AG04449 (cell line): ENCODE measurements at places on chromosomes 2 and 18.
A peak's percentile ranks its signal among the peaks of the same experiment; 100 is the strongest.

DNA sequence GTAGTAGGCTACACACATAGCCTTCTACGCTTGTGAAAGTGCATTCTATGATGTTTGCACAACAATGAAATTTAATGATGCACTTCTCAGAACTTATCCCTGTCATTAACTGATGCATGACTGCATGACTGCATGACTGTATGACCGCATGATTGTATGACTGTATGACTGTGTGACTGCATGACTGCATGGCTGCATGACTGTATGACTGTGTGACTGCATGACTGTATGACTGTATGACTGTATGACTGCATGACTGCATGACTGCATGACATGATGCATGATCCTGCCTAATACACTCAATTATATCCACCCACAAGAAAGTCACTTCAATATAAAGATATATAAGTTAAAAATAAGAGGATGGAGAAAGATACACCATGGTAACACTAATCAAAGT lies 365.4 kb upstream of the FSIP2 start:
- DNase-seq: no peak

GRCh38 chr2:100237770-100238169 lies 84.5 kb downstream of the LONRF2 start:
- DNase-seq: no peak

DNA sequence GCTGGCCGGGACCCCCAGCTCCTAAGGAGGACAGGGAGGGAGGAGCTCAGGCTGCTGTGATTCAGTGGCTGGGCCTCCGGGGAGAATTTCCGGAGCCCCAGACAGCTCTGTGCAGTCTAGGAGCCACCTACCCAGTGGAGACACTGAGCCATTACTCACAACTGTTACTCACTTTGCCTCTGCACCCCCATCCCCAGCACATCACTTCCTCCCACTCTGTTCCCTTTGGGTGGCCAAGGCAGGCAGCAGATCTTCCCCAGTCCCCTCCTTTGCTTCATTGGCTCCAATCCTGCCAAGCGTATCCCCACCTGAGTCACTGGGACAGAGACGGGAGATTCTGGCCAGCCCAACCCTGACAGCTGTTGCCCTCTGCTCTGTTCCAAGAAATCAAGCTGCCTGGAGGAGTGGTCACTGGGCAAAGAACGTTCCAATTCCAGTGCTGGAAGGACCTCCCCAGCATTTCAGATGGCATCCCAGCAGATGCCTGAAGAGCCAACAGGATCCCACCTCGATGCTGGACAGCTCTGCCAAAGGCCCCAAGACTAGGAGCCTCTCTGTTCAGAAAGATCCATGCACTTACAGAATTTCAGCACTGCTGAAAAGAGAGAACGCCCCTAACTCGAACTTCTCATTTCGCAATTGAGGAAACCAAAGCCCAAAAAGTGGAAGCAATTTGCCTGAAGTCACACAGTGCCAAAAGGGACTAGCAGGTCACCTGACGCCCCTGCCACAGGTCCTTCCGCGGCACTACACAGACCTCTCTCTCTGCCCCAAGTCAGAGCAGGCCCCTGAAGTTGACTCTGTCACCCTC lies 68.3 kb downstream of the TNS1 start:
- DNase-seq: peak; percentile 89

DNA sequence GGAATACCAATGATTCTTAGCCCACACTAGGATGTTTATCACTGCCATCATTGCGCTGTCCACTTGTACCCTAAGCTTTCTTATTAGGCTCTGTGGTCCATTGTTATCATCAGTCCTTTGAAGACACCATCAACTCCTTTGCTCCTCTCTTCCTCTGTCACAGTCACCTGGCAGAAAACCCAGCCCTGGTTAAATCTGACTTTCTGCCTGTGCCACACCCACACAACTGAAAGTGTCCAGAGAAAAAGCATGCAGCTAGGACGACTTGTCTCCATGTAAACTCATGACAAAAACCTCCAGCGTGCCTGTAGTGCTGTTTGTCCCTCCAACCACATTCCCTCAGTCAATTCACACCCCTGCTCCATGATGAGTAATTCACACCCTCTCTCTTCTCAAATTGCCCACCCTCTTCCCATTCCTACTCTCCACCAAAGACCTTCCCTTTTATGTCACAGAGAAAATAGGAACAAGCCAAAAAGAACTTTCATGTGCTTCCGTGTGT lies 297.4 kb upstream of the MGAT5 start:
- DNase-seq: no peak

DNA sequence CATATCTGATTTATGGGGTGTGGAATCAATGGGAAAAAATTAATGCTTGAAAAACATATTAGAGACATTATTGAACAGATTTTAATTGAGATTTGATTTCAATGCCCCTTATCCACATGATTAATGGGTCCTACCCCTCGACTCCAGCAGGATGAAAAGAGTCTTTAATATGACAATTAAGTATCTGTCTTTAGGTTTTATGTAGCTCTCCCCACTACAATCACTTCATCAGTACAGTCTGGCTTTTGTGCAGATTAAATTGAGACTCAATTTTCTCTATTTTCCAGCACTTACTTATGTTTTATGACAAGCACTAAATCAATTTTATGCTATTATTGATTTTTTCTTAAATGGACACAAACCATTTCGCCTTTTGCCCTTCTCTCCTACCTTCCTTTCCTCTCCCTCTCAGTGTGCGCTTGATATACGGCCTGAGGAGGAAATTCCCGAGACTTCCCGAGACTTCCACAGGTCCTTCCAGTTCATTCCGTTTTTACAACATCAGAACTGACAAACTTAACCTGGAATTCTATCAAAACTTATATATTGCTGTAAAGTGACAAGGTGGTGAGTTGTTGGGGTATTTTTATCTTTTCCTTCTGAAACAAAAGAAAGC lies 555.1 kb upstream of the SALL3 start:
- DNase-seq: no peak

DNA sequence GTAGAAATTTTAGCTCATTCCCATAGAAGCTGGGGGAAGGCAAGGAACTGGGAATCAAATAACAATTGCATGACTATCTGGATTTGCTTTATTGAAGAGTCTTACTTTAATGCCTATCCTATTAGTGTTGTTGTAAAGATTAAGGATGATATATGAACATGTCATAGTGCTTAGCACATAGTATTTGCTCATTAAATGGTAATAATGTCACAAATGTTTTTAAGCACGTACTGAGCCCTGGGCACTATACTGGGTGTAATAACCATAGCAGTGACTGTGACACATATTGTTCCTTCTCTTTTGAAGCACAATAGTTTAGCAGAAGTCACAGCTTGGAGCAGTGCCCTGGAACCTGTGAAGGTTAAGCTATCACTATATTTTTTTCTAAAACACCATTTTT lies 47.2 kb upstream of the DTNB start:
- no peak for DNase-seq

DNA sequence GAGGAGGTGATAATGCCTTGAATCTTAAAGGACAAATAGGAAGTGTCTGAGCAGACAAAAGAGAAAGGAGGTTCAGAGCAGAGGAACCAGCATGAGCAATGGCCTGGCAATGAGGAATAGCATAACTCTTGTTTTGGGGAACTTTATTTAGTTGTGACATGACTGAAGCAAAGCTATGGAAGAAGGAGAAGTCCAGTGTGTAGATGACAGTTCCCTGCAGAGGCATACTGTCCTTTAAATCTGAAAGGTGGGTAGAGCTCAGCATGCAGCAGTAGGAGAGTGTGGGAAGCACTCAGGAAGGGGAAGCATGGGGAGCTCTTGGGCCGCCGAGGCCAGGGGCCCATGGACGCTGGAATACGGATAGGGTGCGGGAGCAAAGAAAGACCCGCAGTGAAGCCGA lies 173.8 kb downstream of the SEPTIN10 start:
- no peak for DNase-seq

DNA sequence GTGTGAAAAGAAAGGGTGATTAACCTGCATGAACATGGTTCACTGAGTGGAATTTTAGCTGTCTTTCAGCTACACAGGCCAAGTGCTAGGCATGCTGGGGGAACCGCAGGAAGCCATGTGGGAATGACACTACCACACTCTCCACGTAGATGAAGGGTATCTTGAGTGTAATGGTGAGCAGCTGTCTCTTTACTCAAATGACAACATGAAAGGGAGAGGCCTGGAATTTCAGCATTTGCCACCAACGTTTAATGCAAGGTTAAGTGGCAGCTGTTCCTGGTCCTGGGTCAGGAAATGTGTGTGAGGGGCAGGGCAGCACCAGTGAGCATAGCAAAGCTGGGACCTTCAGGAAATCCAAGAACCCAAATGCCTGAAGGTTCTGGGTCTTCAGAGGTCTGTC lies 588.4 kb downstream of the SLC4A3 start:
- DNase-seq: no peak

GRCh38 chr2:234828382-234829073 lies 123.3 kb upstream of the SH3BP4 start:
- no peak for DNase-seq

- DNase-seq: no peak
Observed at GRCh38 chr2:88160517-88160916, 9.6 kb upstream of the THNSL2 start.

- DNase-seq: no peak
Observed at GRCh38 chr2:177983183-177983788, 89.3 kb downstream of the PDE11A start.

DNA sequence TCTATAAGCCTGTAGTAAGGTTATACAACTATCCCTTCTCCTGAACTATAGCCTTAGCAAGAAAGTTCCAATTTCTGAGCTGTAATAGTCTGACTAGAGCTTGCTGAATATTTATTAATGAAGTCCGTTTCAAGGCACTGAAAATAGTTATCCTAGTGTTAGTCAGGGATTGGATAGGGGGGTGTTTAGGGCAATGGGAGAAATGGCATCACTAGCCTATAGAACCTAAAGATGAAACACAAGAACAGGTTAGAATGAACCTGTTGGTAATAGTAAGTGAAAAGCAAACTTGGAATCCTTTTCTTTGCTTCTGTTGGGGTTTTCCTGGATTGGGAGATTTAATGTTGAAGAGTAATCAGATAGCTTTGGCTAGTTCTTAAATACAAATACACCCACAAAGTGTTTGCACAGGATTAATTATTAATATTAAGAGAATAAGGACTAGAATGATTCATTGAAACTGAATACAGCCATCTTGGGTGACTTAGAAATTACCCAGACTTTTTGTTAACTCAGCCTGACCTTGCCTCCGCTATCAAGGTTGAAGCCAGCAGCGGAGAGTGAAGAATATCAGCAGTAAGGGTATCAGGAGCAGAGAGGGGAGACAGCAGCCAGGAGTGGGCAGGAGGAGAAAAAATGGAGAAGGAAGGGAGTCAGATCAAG lies 14.4 kb downstream of the CCNT2 start:
- no peak for DNase-seq

GRCh38 chr2:10438688-10439087 lies 9.4 kb downstream of the ODC1 start:
- no peak for DNase-seq

DNA sequence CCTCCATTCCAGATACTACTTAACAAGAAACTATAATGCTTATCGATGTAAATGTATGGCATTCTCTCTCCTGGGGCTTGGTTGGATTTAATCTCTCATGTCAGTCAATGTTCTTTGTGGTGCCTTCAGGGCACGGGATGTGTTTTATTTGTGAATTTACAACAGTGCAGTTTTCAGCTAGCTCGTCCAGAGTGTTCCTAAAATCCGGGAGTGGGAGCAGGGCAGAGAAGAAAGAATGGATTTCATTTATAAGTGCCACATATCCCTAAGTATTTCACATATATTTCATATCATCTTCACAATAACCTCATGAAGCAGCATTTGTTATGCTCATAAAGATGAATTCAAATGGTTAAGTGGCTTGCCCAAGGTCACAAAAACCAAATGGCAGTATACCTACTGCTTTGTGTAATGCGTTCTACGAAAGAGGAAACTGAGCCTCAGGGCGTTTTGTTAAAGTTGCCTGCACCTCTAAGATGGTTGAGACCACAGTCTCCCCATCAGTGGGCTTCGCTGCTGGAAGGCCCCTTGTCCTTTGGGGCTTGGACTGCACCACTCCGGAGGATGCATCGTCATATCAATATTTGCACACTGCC lies 134.7 kb upstream of the MGAT5 start:
- DNase-seq: no peak

DNA sequence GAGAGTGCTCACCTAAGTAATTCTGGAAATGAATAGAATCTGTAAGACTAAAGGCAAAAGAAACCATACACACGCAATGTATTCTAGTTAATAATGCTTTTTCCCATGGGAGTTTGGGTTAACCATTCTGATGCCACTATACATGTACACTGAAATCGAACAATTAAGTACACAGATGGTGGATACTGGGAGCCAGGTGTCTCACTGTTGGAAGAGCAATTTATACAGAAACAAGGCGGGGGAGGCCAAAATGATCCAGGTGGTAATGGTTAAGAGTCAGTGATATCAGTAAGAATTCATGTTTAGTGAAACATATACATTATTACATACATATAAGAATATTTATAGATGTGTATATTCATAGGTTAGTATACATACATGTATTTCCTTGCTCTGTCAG lies 67.2 kb downstream of the TMEM131 start:
- DNase-seq: no peak

DNA sequence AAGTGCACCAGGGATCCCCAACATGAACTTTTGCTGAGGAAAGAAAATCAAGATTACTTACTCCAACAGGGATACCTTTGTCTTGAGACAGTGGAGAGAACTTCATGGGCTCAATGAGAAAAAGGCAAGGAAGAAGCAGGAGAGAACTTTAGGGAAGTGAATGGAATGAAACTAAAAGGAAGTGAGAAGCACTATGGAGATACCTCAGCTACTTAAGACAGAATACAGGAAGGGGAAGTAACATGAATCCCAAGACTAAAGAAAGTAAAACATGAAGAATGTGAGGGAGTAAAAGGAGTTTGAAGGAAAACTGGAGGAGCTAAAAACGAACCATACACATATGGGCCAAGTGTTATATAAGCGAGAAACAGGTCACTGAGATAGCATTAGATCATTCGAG lies 32.4 kb upstream of the ACTR3 start:
- DNase-seq: no peak

GRCh38 chr2:3633089-3633981 lies 24.7 kb upstream of the ALLC start:
- no peak for DNase-seq

- no peak for DNase-seq
Observed at GRCh38 chr2:74249406-74250122, 51.1 kb downstream of the MTHFD2 start.

- DNase-seq: no peak
Observed at GRCh38 chr2:70930371-70931329, 5.0 kb upstream of the ATP6V1B1 start.

- no peak for DNase-seq
Observed at GRCh38 chr2:42872721-42873120, 80.3 kb upstream of the HAAO start.

DNA sequence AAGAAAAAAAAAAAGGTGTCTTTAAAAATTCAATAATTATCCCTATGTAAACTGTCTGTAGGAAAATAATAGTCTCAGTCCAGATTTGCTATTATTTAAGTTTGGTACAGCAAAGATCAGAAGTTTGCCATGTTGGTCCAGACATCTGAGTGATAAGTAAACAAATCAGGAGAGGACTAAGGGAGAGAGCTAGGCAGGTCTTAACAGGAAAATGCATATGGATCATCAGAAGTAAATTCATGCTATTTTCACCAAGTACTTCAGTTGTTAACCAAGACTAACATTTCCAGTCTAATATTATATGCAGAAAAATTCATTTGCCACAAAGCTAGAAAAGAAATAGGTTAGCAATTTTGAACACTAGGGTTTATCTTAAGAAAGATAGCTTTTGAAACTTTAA lies 95.0 kb upstream of the STK17B start:
- no peak for DNase-seq
